ENCODE measurements at places on chromosomes 6 and 20. TPM values are rescaled to one million over a fixed set of nuclear protein-coding genes. Genes with fewer than 3 reads are reported as not detected.

The LPA gene
- not detected for total RNA-seq

The CLPSL1 gene
- not detected for total RNA-seq

The WFDC10B gene
- not detected for total RNA-seq

The MEI4 gene
- total RNA-seq = not detected

The SERPINB6 gene
- total RNA-seq = 111 TPM

The SAPCD1 gene
- total RNA-seq = 2.0 TPM

The MTFR2 gene
- total RNA-seq = 0.88 TPM

The GRIK2 gene
- 0.51 TPM for total RNA-seq
